ENCODE measurements at places on chromosomes 5 and 9.

DNA sequence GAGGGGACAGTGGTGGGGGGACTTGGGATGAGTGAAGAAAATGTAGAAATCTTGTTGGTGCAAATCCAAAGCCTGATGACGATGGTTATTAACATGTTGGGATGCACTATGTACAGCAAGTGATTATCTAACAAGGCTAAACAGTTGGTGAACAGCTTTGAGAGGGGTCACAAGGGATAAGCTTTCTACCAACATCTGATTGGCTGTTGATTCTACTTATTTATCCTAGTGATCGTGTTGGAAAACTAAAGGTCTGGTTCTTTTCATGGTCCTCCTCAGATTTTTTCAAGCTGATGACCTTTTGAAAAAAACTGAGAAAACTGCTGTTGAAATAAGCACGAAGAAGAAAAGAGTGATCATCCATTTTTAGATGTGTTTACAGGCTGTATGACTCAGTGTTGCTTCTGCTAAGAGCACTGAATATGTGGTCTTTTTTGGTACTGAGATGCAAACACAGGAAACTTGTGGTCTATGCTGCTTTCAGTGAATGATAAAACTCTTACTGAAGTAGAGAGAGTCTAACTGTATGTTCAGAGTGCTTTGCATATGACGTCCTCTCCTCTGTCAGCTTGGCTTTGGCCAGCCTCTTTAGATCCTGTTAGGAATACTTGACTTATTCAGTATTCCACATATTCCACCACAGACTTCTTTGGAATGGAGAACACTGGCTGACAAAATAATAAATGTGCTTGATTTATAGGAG, 174.8 kb downstream of the SLF1 start:
- no peak for DNase-seq

DNA sequence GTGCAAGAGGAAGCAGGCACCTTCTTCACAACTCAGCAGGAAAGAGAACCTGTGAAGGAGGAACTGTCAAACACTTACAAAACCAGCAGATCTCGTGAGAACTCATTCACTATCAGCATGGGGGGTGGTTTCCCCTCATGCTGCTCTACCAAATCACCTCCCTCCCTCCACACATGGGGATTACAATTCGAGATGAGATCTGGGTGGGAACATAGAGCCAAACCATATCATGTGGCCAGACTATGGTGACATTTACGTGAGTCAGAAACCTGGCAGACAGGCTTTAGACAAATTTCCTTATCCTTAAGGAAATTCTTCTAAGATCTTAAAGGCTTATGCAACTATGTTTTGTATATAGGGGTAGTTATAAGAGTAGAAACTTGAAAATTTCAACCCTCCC, 8.7 kb upstream of the AOPEP start:
- no peak for DNase-seq

- no peak for DNase-seq
Measured at GRCh38 chr9:20604562-20604961, 17.7 kb downstream of the MLLT3 start.

DNA sequence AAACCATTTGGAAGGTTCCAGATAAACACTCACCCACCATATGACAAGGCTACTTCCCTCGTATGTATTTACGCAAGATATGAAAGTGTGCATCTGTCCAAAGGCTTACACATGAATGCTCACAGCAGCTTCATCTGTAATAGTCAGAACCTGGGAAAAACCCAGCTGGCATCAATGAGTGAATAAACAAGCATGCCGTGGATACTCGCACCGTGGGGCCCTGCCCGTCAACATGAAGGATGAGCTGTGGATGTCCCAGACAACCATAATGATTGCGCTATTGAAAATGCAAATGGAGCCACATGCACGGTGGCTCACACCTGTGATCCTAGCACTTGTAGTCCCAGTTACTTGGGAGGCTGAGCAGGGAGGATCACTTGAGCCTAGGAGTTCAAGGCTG, 60.6 kb upstream of the FCN1 start:
- no peak for DNase-seq

- no peak for DNase-seq
Measured at GRCh38 chr5:108409786-108410185, 27.9 kb upstream of the FBXL17 start.
